Hindlimb muscle (tissue), 1 donor: ENCODE measurements at places on chromosomes 7 and 10.

GRCh38 chr10:48880016-48880705, 59.5 kb downstream of the LRRC18 start:
- no peak for DNase-seq

- DNase-seq, result no peak
These were observed 28.7 kb downstream of the TES start for GRCh38 chr7:116239020-116239419.

GRCh38 chr10:108638225-108638624, 1285.1 kb downstream of the XPNPEP1 start:
- no peak for DNase-seq

DNA sequence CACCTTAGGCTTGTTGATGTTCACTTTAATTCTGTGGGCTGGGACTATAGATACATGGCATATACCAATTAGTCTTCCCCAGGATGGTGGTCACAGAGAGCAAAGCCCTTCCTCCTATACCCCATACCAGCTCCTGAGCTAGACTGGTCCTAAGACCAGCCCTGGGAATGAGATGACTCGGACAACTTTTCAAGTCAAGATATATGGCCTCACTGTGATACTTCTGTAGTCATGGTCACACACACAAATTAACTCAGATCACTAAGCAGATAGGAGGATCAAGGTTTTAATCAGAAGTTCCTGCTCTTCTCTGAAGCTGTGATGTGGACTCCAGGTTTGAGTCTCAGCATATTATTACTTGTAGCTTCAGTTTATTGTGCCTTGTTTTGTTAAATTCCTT, 53.1 kb downstream of the SLK start:
- no peak for DNase-seq
